ENCODE measurements at places on chromosomes 1 and 21.

- no peaks in the 10 kb centered on the region for H3K36me3 ChIP-seq
- no peak overlapping the region for H3K27ac ChIP-seq
- DNase-seq: no peak
- peaks cover 8% of the 10 kb centered on the region for H3K27me3 ChIP-seq
- no peak overlapping the region for H3K4me3 ChIP-seq
Measured at GRCh38 chr1:29478151-29478791, 241.9 kb downstream of the PTPRU start.

- DNase-seq: no peak
- H3K36me3 ChIP-seq: no peaks in the 10 kb centered on the region
- peaks cover 23% of the 10 kb centered on the region for H3K4me1 ChIP-seq
- no peaks in the 10 kb centered on the region for H3K27me3 ChIP-seq
- H3K4me3 ChIP-seq: no peak overlapping the region
- H3K27ac ChIP-seq: no peak overlapping the region
Measured at GRCh38 chr1:169321539-169321938, 46.1 kb downstream of the NME7 start.

- DNase-seq: no peak
- no peak overlapping the region for H3K27ac ChIP-seq
- no peaks in the 10 kb centered on the region for H3K27me3 ChIP-seq
- H3K4me3 ChIP-seq: no peak overlapping the region
- H3K36me3 ChIP-seq: peaks cover 69% of the 10 kb centered on the region
- H3K4me1 ChIP-seq: peaks cover 20% of the 10 kb centered on the region
Measured at GRCh38 chr1:12384836-12385456, 155.1 kb downstream of the VPS13D start.

GRCh38 chr1:212203630-212204029 is 81.6 kb upstream of the PPP2R5A start:
- no peak for DNase-seq
- no peaks in the 10 kb centered on the region for H3K27me3 ChIP-seq
- H3K27ac ChIP-seq: no peak overlapping the region
- no peak overlapping the region for H3K4me3 ChIP-seq
- peaks cover 8% of the 10 kb centered on the region for H3K4me1 ChIP-seq
- H3K36me3 ChIP-seq: no peaks in the 10 kb centered on the region

DNA sequence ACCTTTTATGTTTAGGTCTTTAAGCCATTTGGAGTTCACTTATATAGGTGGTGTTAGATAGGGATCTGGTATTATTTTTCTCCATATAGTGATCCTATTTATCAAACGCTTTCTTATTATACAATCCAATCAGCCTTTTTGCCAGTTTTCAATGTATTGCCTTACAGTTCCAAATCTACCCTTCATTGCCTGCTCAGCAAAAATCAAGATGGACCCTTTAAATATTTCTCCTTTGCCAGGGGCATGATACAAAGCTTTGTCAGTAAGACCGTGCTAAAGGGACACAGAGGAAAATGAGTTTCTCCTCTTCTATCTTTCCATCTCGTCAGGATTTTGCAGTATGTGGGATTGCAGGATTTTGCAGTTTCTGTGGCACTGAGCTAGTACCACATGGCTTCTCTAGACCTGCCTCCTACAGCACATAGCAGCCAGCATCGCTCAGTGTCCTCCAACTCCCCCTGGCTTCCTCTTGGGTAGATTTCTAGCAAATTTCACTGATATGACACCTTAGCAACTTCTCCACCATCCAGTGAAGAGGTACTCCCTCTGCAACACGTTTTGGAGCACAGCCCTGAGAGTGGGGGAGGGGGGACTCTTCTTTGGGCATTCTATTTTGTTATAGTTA is 22.5 kb upstream of the CAP1 start:
- peaks cover 5% of the 10 kb centered on the region for H3K36me3 ChIP-seq
- no peak for DNase-seq
- H3K4me3 ChIP-seq: no peak overlapping the region
- no peaks in the 10 kb centered on the region for H3K27me3 ChIP-seq
- no peak overlapping the region for H3K27ac ChIP-seq
- peaks cover 44% of the 10 kb centered on the region for H3K4me1 ChIP-seq

- H3K4me1 ChIP-seq: peaks cover 26% of the 10 kb centered on the region
- H3K27ac ChIP-seq: peak overlapping the region; percentile 43
- peaks cover 17% of the 10 kb centered on the region for H3K36me3 ChIP-seq
- no peak overlapping the region for H3K4me3 ChIP-seq
- no peak for DNase-seq
Measured at GRCh38 chr1:23345920-23346319, 1.8 kb upstream of the HNRNPR start.

DNA sequence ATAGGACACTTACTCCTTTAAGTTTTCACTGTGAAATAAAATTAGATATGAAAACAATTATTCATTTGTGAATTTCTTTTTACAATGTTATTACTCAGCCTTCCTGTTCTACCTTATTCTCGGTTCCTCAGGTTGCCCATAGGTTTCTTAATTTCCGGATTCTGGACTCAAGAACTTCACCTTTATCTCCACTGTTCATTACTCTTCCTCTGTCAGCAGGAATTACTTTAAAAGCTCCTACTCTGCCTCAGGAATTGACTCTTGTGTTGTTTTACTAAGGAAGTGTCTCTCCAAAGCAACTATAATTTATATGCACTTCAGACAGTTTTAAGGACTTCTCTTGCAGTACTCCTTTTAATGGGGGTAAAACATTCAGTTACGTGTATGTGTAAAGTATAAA is 123.8 kb downstream of the OSBPL9 start:
- H3K4me1 ChIP-seq: peaks cover 23% of the 10 kb centered on the region
- H3K36me3 ChIP-seq: 0 out of 2 replicates have a peak, but pooled peaks cover 5% of the 10 kb centered on the region
- H3K27me3 ChIP-seq: no peaks in the 10 kb centered on the region
- no peak for DNase-seq
- H3K27ac ChIP-seq: no peak overlapping the region

DNA sequence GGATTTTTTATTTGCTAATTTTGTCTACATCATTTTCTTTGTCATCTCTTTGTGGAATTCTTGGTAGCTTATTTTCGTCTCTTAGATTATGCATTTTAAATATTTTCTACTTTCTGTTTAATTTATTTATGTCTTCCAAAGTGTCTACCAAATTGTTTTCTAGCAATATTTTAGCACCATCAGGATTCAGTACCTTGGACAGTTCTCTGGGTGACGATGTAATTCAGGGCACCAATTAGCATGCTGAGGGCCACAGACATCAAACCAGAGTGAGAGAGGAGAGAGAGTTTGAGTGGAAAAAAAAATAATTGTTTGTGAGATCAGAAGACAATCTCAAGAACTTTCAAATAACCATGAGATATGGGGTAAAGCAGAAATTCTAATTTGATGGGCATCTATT is 169.8 kb upstream of the CXADR start:
- no peaks in the 10 kb centered on the region for H3K36me3 ChIP-seq
- no peak overlapping the region for H3K4me3 ChIP-seq
- no peak overlapping the region for H3K27ac ChIP-seq
- H3K27me3 ChIP-seq: peaks cover 2% of the 10 kb centered on the region

DNA sequence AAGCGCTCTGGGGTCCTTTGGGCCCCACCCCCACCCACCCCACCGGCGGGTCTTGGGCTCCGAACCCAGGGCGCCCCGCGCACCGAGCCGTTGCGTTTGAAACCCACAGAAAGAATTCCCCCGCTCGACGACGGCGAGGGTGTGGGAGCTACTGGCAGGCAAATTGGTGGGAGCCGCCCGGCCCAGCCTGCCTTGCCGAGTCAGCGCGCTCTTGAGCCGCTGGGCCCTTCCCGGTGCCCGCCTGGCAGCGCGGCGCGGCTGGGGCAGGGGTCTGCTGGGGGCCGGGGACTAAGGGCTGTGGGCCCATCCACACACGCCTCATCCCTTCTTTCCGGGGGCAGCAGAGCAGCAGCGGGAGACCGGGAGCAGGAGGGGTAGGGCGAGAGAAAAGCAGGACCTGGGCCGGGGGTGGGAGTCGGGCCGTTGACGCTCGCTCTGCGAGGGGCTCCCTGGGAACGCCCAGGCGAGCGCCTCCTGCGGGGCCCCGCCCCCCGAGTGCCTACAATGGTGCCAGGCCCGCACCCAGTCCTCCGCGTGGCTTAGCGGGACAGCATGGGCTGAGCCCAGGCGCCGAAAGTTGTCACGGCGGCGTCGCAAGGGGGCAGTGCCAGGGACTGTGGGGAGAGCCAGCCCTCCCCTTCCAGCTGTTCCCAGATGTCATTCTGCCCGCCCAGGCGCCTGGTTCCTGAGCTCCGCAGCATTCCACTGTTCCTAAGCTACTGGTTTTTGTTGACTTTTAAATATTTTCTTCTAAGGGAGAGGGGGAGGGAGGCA is at the start of gene C1orf94:
TSS of gene C1orf94 (plus strand) at position 78 of the 774 bp plus-strand sequence. CDS start 883 bp downstream, outside the sequence.
- DNase-seq: no peak
- no peak within 1 kb of the TSS for H3K27ac ChIP-seq
- H3K4me1 ChIP-seq: no peaks in the 10 kb centered on the region
- H3K36me3 ChIP-seq: no peaks in the 10 kb centered on the region
- no peak within 1 kb of the TSS for H3K4me3 ChIP-seq
- peaks cover 8% of the 10 kb centered on the region for H3K27me3 ChIP-seq

DNA sequence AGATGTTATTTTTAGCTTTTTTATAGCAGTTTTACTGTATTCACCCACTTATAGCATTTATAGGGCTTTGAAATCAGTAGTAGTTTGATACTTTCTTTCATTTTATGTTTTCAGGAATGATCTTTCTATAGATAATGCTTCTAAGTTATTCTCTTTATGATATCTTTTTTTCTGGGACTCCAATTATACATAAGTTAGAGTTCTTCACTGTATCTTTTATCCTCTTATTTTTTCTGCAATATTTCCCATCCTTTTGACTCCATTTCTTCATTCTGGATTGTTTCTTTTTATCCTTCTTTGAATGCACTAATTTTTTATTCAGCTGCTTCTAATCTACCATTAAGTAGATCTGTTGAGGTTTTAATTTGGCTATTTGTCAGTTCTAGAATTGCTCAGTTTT is 73.1 kb downstream of the FMN2 start:
- H3K27me3 ChIP-seq: peaks cover 6% of the 10 kb centered on the region
- no peak for DNase-seq
- no peak overlapping the region for H3K4me3 ChIP-seq
- H3K27ac ChIP-seq: no peak overlapping the region
- H3K36me3 ChIP-seq: peaks cover 46% of the 10 kb centered on the region

DNA sequence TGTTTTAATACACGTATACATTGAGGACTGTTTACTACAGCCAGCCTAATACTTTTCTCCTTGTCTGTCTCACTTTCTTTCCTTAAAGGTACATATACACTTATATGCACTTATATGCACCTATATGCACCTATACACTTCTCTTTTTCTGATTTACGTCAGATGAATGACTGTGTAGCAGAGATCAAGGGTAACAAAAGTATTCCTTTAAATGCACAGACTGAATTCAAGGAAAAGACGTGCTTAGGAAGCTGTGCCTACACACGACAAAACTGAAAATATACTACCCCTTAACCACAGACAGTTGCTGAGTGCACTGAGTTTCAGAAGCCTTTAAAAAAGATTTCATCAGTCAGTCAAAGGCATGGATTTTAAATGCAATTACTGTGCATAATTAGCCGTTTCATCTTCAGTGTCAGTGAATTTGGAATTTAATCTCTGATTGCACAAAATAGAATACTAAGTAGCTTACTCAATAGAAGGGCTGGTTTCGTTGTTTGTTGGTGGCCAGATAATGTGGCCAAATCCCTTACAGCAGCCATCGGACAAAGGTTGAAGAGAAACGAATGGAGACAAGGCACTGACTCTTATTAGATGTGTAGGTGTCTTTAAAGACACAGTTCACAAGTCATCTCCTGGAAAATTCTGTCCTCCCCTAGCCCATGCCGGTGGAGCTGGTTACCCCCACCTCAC is 38.3 kb upstream of the TARBP1 start:
- no peak overlapping the region for H3K27ac ChIP-seq
- DNase-seq: no peak
- H3K36me3 ChIP-seq: no peaks in the 10 kb centered on the region
- no peak overlapping the region for H3K4me3 ChIP-seq

DNA sequence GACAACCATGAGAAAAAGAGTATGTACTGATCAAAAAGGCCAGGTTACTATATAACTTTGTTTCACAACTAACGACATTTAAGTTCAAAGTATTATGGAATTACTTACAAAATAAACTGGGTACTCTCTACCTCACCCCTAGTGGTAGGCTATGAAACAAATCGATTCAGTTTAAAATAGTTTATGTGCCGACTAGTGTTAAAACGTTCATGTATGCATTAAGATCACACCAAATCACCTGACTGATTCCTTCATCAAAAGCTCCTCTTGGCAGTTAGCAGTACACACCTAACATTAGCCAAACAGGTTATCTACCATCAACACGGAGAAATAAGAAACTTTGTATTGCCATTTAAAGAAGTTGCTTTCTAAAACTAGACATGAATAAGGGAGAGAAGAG is 137.1 kb downstream of the AKT3 start:
- H3K4me3 ChIP-seq: peak overlapping the region; percentile 77
- no peaks in the 10 kb centered on the region for H3K36me3 ChIP-seq
- H3K27me3 ChIP-seq: no peaks in the 10 kb centered on the region
- H3K4me1 ChIP-seq: peaks cover 81% of the 10 kb centered on the region
- H3K27ac ChIP-seq: peak overlapping the region; percentile 63

GRCh38 chr1:202007304-202007703 is 3.1 kb upstream of the ELF3 start:
- H3K27me3 ChIP-seq: peaks cover 14% of the 10 kb centered on the region
- DNase-seq: no peak
- peaks cover 36% of the 10 kb centered on the region for H3K36me3 ChIP-seq
- no peak overlapping the region for H3K4me3 ChIP-seq

DNA sequence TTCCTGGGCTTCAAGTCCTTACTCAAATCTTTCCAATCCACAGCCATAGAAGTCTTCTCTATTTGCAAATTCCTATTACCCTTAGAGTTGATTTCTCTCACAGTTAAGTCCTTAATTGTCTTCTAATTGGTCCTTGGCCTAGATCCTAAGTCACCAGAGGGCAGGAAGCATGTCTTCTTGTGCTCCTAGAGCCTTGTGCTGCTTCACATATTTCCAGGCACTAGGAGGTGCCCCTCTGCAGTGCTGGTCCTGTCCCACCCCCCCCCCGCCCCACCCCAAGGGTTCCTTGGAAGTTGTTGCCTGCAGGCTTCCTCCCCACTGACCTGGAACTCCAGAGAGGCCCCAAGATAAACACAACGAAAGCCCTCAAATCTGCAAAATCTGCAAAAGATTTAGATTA is 28.1 kb upstream of the TARBP1 start:
- H3K27ac ChIP-seq: no peak overlapping the region
- DNase-seq: no peak
- 0 out of 2 replicates have a peak, but pooled peaks cover 4% of the 10 kb centered on the region for H3K36me3 ChIP-seq

DNA sequence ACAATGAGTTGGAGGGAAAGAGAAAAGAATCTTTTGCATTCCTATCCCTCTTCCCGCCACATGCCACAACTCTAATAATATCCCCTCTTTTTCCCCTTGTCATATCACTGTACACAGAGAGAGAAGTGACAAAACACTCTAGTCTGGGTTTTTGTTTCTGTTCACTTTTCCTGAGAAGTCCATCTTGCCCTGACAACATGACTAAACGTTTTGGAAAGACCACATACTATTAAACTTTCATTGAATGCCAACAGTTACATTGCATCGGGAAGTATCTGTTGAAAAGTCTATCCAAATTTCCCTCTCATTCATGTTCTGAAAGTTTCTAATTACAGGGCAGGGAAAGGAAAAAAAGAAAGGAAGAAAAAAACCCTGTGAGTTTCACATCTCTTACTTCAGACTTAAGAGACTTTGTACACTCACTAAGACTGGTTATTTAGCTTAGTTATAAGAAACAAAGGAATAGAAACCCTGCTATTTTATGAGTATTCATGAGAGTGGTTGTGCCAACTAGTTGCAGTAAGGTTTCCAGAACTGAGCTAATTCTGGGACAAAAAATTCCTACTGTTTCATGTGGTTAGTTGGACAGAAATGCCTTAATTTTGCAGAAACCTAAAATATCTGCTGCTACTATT is 16.9 kb downstream of the PLA2G4A start:
- H3K4me3 ChIP-seq: no peak overlapping the region
- H3K27ac ChIP-seq: no peak overlapping the region
- no peaks in the 10 kb centered on the region for H3K4me1 ChIP-seq
- H3K36me3 ChIP-seq: no peaks in the 10 kb centered on the region
- no peak for DNase-seq
- H3K27me3 ChIP-seq: no peaks in the 10 kb centered on the region
